ENCODE measurements at places on chromosomes 13 and 19.

DNA sequence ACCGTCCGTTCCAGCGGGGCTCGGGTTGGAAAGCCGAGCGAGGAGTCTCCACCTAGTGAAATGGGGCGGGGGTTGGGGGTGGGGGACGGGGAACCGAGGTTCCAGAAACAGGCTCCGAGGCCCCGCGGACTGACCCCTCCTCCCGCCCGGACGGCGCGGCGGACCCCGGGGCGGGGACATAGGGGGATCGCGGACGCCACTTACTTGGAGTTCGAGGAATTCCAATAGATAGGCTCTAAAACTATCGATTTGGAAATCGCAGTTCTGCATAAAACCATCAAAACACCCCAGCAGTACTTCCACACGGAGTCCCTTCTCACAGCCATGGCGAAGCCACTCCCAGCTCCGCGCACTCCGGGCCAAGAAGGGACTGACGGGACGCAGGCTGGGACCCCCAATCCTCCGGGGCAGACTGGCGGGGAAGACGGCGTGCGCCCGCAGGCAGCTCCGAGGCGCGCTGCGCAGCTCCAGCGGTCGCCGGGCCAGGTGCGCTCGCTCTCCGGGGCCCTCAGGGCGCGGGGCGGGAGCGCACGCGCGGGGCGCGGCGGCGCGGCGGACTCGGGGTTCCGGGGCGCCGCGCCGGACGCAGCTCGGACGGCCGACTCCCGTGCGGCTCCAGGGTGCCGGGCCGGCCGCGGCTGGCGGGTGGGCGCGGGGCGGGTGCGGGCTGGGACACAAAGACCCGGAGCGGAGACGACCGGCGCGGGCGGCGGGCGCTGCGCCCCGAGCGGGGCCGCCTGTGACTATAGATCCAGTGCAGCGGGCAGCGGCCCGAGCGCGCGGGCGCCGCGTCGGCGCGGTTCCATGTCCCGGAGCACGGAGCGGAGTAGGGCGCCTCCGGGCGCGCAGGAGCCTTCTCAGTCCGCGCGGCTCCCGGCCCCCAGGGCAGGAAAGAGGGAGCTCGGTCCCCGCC is 567 bp downstream of the EFNB2 start:
- DNase-seq, result no peak

GRCh38 chr13:30802501-30802900 is 67.2 kb downstream of the ALOX5AP start:
- no peak for DNase-seq

DNA sequence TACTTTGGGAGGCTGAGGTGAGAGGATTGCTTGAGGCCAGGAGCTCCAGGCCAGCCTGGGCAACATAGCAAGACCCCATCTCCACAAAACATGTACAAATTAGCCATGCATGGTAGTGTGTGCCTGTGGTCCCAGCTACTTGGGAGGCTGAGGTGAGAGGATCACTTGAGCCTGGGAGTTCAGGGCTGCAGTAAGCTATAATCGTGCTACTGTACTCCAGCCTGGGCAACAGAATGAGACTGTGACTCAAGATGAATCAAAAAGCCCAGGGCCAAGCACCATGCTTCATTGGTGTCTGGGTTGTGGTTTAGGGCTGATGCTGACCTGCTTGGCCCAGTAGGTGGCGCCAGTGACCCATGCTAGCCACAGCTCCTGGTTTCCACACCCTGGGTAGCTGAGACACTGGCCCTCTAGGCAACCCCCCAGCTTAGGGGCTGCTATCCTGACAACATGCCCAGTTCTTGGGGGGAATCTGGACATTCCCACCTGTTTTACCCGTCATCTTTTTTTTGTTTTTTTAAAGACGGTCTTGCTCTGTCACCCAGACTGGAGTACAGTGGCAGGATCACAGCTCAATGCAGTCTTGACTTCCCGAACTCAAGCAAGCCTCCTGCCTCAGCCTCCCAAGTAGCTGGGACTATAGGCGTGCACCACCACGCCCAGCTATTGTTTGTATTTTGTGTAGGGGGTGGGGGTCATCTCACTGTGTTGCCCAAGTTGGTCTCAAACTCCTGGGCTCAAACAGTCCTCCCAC is 5.5 kb downstream of the CCDC124 start:
- DNase-seq, result peak; percentile 83

DNA sequence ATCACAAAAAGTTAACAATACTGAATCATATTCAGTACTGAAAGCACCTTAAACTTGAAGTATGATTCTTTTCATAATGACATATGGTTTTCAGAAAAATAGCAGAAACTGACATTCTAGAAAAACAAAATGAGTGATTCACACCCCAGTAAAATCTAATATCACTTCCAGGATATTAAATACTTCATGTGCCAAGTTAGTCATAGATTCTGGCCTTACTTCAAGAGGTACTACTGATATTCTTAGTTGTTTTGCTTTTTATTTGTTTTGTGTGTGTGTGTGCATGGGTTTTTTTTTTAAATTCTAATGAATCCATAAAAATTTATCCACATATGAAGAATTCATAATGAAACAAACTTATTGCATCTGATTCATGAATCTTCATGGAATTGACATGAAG is 207.9 kb upstream of the UFM1 start:
- peak; percentile 62 for DNase-seq

DNA sequence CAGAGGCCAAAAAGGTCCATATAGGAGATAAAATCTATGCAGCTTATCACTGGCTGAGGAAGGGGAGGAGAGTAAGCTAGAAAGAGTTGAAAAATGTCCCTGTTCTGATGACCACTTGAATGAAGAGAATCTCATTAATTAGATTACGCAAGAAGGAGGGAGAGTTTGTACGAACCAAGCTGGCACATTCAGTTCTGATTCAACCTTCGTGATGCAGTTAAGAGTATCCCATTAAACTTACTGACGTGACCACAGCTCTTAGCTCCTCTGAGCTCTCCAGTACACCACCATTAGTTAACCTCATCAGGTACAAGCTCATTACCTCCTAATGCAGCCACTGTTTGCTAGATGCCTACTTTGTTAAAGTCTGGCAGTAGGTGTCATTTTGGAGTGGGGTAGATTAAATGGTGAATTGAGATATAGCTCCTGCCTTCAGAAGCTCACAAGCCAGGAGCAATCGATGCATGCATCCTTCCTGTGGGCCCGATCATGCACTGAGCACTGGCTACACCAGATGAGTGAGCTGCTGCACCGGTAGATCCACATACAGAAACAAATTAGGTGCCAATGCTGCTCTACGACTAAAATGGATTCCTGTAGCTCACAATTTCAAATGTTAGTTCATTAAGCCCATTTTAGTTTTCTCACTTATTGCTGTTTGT is 458.3 kb downstream of the COG6 start:
- DNase-seq, result no peak

DNA sequence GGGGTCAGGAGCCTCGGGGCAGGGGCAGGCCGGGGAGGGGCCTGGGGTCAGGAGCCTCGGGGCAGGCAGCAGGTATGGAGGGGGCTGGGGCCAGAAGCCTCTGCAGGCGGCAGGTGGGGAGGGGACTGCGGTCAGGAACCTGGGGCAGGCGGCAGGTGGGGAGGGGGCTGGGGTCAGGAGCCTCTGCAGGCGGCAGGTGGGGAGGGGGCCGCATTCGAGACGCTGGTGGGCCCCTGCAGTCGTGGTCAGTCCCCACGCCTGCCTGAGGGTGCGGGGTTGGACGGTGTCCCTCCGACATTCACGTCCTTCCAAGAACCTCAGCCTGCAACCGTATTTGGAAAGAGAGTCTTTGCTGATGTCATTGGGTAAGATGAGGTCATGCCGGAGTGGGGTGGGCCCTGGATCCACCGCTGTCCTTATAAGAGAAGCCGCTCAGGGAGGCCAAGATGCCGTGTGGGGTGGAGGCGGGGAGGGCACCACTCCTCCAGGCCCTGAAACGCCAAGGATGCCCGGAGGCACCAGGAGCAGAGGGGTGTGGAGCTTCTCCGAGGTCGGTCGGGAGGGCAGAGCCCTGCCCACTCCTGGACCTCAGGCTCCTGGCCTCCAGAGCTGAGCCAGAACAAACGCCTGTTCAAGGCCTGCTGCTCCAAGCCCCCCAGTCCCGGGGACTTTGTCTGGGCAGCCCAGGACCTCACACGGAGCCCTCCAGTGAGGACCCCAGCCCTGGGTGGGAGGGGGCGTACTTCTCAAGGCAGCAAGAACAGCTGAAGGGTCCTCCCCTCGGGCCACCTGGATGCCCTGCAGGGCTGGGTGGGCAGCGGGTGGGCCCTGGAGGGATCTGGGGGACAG is 30.1 kb downstream of the PIP5K1C start:
- peak; percentile 88 for DNase-seq

- no peak for DNase-seq
Observed at GRCh38 chr13:78609464-78610205, 6.3 kb upstream of the POU4F1 start.

- no peak for DNase-seq
Observed at GRCh38 chr13:31119966-31120700, 41.6 kb downstream of the HSPH1 start.

DNA sequence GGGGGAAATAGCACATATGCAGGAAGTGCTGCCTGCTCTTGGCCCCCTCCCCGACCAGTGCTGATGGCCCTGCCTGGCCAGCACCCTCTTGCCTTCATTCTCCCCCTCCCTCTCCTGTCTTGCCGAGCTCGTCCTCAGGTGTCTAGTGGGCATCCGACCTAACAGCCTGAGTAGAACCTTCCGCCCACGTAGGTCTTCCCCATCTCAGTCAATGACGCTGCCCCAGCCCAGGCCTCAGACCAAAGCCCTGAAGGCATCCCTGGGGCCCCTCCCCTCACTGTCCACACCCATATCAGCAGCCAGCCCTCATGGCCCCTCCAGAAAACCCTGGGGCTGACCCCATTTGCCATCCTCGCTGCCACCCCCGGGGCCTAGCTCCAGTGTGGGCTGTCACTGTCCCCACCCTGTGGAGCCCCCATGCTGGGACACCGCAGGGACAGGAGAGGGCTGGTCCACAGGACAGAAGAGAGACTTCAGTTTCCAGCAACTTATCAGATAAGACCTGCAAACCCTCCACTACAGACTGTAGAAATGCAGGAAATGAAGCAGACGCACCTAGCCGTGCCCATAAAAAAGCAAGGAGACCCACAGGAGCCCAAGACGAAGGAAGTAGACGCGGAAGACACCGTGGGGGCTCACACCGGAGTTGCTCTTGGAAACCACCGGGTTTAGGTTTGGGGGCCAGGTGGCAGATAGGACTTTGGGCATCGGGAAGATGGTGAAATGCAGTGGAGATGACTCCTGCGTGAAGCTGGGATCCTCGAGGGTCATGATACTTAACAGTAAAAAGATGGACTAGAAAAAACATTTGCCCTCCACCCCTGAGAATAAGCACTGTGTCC is 38.3 kb downstream of the AP1M1 start:
- no peak for DNase-seq

- DNase-seq, result no peak
Observed at GRCh38 chr19:4534836-4535658, at the start of gene PLIN5. TSS of gene PLIN5 (minus strand) at chr19:4535224. CDS start at chr19:4534074, 1,150 bp downstream.

DNA sequence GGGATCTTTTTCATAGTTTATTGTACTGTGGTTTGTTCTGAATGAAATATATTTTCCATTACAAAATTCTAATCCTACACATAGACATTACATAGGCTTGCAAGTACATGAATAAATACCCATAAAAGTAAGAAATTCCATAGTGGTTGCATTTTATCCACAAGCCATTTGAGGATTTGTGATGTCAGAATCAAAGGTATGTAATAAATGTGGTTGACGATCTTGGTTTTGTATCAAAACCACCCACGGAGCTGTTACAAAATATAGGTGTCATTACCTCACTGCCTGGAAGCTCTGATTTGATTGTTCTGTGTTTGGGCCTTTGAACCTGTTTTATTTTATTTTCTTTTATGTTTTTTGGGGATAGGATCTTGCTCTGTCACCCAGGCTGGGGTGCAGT is 125.1 kb downstream of the NALCN start:
- no peak for DNase-seq

- peak; percentile 61 for DNase-seq
Observed at GRCh38 chr19:34432797-34433196, 4.6 kb downstream of the UBA2 start.

- DNase-seq, result no peak
Observed at GRCh38 chr19:54905421-54905802, 536 bp upstream of the NCR1 start.

- no peak for DNase-seq
Observed at GRCh38 chr13:30807392-30807791, 72.0 kb downstream of the ALOX5AP start.

GRCh38 chr13:46401432-46401831 is 14.4 kb upstream of the RUBCNL start:
- DNase-seq, result no peak

- DNase-seq, result no peak
Observed at GRCh38 chr19:9054765-9055164, 32.1 kb upstream of the OR1M1 start.

DNA sequence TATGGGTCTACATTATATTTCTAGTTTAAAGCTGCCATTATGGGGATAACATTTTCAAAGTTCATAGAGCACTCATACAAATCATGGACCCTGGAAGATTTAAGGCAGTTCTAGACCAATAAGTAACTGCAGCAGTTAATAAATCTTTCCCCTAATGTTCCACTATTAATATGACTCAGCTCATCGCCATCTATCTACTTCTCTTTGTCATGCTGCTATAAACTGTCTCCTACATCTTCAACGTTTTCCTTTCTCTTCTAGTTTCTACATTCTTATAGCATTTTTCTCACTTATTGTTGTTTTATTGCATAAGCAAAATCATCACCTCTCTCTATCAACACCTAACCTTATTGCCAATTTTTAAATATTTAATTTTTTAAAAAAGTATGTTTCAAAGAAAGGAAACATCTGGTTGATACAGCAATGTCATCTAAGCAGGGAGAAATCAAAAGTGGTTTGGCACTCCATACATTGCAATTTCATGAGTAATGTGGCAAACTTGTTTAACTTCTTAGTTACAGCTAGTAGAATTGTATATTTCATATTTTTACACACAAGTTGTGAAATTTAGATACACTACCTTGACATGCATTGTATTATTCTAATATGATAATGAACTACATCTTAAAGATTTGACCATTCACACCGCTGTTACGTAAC is 1500.4 kb upstream of the MIR17HG start:
- DNase-seq, result no peak

DNA sequence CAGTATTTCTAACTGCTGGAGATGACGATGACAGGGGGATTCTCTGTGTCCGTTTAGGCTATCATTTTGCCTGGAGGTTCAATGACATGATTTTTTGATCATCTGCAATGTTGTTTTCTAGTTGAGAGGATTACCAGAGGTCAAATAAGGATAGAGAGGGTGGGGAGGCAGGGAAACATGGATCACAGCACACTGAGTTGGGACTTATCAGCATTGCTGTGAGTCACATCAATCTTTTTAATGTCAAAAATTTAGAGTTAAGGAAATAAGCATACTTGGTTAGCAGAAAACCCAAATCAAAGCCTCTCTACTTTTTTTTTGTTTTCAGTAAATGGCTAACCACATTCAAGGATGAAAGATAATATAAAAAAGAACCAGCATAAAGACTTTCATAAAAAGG is 43.0 kb upstream of the CSNK1A1L start:
- DNase-seq, result no peak

GRCh38 chr13:33186861-33187291 is 98.7 kb downstream of the STARD13 start:
- no peak for DNase-seq

GRCh38 chr19:3115916-3116602 is 19.8 kb upstream of the GNA15 start:
- DNase-seq, result no peak

- no peak for DNase-seq
Observed at GRCh38 chr13:94859811-94860210, 147.5 kb upstream of the SOX21 start.
